ENCODE measurements at places on chromosomes 13 and 19.

GRCh38 chr19:54325631-54326030 is 12.7 kb upstream of the LILRA5 start:
- DNase-seq = no peak

DNA sequence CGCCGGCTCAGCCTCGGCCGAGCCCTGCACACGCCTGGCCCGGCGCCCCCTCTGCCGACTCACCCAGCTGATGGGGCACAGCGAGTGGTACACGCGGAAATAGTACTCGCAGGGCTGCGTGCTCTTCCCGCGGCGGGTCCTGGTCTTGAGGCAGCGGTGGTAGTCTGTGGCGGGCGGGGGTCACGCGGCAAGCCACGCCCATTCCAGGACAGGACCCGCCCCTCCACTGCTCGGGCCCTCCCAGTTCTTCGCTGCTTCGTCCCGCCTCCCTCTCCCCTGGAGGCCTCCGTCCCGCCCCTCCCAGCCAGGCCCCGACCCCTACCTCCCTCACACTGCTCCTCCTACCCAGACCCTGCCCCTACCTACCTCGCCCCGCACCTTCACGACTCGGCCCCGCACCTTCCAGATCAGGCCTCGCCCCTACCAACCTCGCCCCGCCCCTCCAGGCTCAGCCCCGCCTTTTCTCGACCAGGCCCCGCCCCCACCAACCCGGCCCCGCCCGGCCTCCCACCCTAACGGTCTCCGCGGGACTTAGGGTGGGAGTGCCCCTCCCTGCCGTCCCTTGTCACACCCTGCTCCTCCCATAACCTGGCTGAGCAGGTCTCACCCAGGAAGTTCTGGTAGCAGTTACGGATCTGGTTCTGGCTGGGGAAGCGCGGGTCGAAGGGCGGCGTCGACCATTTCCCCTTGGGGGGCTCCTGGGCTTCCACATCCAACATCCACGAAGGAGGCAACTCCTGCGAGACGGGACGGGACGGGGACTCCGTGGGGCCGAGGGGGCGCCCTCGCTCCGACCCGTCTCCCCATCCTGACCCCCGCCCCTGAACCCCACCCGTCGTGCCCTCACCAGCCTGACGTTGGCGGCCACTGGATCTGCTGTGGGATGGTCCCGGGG is 469 bp downstream of the COX6B2 start:
- no peak for DNase-seq

DNA sequence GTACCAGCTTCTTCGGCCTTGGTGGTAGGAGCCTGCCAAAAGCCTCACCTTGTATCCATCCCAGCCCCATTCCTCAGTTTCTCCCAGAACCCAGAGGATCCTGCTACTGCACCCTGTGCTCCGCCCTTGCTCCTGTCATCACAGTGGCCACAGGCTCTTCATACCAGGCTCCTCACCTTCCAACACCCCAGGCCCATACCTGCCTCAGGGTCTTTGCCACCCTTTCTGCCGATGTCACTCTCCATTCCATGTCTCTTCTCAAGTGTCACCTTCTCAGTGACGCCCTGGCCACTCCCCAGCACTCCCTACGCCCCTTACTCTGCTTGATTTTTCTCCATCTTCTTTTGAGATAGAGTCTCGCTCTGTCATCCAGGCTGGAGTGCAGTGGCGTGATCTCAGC is 2.0 kb upstream of the SRRM5 start:
- no peak for DNase-seq

DNA sequence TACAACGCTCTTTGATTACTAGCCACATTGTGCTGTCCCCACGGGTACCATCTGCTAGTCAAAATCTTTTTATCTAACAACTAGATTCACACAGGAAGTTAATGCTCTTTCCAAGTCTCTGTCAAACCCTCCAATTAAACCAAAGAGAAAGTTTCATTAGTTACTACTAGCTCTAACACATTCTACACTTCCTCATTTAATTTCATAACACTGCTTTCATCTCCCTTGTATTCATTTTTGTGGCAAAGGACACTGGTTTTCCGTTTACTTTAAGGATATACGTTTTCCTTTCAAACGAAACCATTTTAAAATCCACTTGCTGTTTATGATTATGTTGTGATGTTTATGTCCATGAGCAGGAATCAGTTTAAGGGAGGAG is 5.3 kb downstream of the DYRK1B start:
- no peak for DNase-seq

DNA sequence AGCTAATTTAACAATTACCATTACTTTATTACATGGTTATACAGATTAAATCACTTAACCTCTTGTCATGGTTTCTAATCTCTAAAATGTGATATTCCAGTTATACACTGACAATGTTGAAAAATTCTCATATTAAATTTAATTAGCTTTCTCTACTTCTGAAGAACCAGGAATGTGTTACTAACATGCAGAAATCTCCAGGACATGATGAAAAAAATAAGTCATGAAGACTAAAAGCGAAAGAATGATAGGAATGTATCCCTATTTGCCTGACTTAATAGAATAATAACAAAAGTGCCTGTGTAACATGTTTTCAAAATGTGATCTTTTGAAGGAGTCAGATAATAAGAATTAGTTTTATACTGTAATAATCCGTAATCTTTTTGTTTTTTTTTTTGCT is 2823.7 kb upstream of the PCDH20 start:
- DNase-seq = no peak

DNA sequence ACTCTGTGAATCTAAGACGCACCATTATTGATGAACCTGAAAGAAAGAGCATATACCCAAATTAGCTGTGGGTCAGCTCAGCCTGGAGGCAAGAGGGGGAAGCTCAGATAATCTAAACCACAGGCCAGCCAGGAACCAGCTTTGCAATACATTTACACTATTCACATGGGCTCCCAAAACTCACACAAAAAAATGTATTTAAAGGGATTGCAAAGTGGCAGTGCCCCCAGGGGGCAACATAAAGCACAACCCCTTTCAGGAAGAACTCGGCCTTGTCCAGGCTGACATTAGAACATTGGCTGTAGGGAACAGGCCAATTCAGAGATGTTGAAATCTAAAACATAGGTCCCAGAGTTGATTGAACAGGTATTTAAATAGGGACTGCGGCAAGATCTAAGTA is 3.2 kb upstream of the PROZ start:
- DNase-seq = no peak

- no peak for DNase-seq
Observed at GRCh38 chr13:91184244-91184926, 163.1 kb upstream of the MIR17HG start.

DNA sequence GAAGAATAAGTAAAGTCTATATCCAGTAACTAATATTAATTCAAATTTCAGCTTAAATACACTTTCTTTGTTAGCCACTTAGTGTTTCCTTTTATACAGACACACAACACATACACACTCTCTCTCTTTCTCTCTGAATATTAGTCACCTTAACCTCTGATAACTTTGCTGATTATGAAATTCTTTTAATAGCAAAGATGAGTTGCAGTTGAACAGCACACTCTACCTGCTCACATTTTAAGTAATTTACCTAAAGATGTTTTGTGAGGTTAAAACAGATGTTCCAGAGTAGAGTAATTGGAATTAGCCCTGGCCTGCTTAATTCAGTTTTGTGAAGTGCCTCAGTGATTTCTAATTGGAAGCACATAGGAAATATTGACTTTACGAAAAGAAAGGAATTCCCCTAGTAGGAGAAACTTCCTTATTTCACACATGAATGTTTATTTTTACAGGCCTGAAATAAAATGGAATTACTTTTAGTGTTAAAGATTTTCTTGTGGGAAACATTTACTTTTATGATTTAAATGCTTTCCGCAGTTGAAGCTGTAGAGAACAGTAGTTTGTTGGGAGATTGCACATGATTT is 184.3 kb downstream of the MYO16 start:
- DNase-seq = no peak

DNA sequence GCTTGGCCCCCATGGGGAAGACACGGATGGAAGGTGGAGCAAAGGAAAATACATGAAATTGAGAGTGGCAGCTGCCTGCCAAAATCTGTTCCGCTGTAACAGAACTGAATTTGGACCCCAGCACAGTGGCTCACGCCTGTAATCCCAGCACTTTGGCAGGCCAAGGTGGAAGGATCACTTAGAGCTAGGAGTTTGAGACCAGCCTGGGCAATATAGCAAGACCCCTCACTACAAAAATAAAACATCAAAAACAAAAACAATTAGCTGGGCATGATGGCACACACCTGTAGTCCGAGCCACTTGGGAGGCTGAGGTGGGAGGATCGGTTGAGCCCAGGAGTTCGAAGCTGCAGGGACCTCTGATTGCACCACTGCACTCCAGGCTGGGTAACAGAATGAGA is 9.4 kb downstream of the PALM3 start:
- DNase-seq = no peak

- DNase-seq = no peak
Observed at GRCh38 chr13:33217256-33217655, 68.3 kb downstream of the STARD13 start.

DNA sequence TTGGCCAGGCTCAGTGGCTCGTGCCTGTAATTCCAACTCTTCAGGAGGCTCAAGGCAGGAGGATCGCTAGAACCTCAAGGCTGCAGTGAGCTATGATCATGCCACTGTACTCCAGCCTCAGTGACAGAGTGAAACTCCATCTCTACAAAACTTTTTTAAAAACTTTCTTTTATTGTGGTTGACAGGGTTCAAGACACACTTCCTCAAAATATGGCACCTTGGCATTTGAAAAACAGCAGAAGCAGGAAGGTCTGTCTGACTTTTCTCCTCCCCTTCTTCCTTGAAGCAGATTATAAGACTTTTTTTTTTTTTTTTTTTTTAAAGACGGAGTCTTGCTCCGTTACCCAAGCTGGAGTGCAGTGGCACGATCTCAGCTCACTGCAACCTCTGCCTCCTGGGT is 100.3 kb downstream of the TM9SF2 start:
- DNase-seq = no peak

- peak; percentile 82 for DNase-seq
Observed at GRCh38 chr13:43023289-43023963, at the start of gene DNAJC15. TSS of gene DNAJC15 (plus strand) at chr13:43023586. CDS start at chr13:43023627, 41 bp downstream.

GRCh38 chr13:34731486-34731885 is 210.6 kb upstream of the NBEA start:
- no peak for DNase-seq

DNA sequence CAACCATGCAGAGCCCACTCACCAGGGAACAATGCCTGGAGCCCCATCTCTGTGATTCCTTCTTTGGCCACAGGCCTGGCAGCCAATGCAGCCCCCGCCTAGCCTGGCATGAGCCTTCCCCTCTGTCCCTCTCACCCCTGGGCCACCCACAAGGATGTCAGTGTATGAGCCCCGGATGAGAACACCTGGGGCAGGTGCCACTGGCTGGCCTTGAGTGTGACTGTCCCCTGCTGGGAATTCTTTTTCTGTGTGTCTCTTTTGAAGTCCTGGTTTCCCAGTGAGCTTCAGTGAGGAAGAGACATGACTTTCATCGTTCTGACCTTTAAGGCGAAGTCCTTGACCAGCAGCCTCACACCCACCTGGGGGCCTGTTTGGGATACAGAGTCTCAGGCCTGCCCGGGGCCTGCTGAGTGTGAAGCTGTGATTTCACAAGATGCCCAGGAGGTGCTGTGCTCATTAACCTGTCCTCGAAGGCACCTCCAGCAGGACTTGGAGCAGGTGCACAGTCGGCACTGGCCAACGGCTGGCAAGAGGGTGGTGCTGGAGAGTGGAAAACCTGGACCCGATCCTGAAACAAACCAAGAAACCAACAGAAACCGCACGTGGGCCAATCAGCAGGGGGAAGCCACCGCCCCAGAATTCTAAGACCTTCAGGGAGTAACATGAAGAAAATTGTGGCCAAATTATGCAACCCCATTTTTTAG is 27.4 kb upstream of the SPACA7 start:
- DNase-seq = no peak

- DNase-seq = no peak
Observed at GRCh38 chr13:50577806-50578205, 265.7 kb downstream of the DLEU7 start.

- DNase-seq = no peak
Observed at GRCh38 chr13:43272851-43273250, 249.5 kb downstream of the DNAJC15 start.

GRCh38 chr13:100149389-100149788 is 60.5 kb downstream of the PCCA start:
- DNase-seq = peak; percentile 35

- no peak for DNase-seq
Observed at GRCh38 chr19:44061038-44061437, 9.2 kb downstream of the ZNF223 start.

GRCh38 chr13:42420304-42420703 is 148.4 kb downstream of the AKAP11 start:
- DNase-seq = no peak

- peak; percentile 60 for DNase-seq
Observed at GRCh38 chr19:47272448-47273312, 2.0 kb upstream of the INAFM1 start.

GRCh38 chr19:13207846-13208671 is 57.8 kb downstream of the IER2 start:
- DNase-seq = no peak

- DNase-seq = peak; percentile 38
Observed at GRCh38 chr13:24270639-24271141, 38.7 kb upstream of the C1QTNF9 start.

DNA sequence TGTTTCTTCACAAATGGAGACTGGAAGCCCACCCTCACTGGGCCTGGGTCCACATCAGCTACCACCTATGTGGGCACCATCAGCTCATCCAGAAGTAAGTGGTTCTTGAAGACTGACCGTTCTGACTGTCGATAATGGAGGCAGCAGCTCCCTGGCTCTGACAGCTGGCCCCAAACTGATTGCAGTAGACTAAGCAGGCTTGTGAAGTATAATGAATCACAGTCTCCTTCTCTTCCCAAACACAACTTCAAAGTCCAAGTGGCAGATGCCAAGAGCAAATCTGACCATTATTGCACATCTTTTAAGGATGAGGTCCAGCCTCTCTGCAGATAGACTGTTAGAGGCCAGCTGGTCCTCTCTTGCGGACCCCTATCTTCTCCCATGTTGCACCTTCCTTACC is 574.4 kb upstream of the KLF12 start:
- DNase-seq = no peak

DNA sequence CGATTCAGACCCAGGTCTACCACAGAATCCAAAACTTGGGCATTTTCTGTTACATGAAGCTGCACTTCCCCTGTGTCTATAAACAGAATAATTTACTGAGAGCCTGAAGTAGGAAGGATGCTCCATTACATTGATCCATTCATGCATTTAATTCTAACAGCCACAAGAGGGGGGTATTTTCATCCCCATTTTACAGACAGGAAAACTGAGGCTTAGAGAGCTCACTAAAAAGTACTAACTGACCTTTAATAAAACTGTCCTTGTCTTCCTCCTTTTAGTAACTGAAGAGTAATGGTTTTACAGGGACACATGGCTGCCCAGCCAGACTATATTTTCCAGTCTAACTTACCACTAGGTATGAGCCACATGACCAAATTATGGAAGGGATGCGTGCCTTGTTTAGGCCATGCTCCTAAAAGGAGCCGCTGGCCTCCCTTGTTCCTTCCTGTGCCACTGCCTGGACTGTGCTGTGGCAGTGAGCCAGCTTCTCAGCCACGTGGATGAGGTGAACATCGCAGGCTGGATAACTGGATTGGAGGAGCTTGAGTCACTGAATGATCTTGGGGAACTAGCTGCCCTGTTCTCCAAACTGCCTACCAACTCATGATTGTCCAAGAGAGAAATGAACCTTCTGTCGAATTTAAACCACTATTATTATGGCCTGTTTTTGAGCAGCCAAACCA is 108.3 kb downstream of the DOCK9 start:
- DNase-seq = peak; percentile 48
